ENCODE measurements at places on chromosomes 12 and 14. TPM values are rescaled to one million over a fixed set of nuclear protein-coding genes. Genes with fewer than 3 reads are reported as not detected.

DNA sequence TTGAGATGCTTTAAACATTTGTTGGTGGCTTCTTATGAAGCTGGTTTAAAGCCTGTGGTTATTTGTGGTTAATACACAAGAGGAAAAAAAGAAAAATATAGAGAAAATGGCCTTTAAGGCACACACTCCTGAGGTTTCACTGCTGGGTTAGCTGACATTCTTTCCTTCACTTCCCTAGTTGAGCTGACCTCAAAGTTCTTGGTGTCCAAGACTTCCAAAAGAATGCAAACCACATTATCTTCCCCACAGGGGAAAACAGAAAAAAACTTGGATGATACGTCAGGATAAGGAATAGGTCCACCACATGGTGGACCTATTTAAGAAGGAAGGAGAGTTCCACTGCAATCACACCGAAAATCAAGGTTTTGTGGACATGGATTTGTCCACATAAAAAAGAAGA lies 94.3 kb downstream of the SLC25A21 start:
- no peaks in the 10 kb centered on the region for H3K4me1 ChIP-seq
- no peak overlapping the region for H3K4me3 ChIP-seq
- H3K27ac ChIP-seq = no peak overlapping the region
- no peaks in the 10 kb centered on the region for H3K36me3 ChIP-seq
- H3K27me3 ChIP-seq = peaks cover 1% of the 10 kb centered on the region

DNA sequence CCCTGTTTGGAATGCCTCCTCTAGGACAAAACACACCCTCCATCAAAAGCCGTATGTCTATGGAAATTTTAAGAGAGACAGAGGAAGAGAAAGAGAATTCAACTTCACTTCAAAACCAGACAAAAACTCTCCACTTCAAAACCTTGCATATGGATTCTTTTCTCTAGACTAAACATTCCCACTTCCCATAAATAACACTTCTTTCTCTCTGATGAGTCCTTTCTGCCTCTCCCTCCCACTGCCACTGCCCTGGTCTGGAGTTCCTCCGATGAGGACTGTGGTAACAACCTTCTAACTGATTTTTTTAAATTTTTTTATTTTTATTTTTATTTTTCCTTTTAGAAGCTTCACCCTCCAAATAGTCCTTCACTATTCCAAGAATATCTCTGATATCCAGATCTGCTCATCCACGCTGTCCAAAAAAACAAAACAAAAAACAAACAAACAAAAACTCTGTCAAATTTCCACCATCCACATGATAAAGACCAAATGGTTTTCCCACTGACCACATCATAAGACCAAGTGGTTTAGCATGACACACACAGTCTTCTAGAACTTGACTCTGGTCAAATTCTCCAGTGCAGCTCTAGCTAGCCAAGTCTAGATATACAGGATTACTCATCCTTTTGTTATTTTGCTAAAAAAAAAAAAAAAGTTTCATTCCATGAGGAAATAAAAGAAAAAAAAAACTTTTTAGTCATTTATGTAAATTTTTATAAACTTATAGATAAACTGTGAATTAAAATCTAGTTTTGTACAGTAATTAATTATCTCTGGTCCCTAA lies 256.0 kb downstream of the PPFIA2 start:
- peaks cover 8% of the 10 kb centered on the region for H3K4me1 ChIP-seq
- no peaks in the 10 kb centered on the region for H3K36me3 ChIP-seq
- no peak for DNase-seq
- no peak overlapping the region for H3K27ac ChIP-seq
- H3K4me3 ChIP-seq = no peak overlapping the region

FGF23 gene
- not detected for total RNA-seq

DNA sequence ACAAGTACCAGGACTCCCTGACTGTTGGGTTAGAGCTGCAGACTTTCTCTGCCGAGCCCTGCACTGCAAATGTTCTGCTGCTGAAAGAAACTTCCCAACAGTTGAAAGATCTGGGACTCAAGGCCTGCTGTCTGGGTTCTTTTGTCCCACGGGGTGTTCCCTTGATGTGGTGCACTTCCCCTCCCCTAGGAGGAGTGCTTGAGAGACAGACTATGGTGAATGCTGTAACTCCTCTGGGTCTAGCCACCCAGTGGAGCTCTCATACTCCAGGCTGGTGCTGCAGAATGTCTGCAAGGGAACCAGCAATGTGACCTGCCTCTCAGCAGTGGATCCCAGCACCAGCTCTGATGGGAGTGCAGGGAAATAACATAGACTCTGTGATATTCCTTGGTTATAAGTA lies 129.2 kb upstream of the SLCO1B1 start:
- DNase-seq = no peak
- H3K4me3 ChIP-seq = no peak overlapping the region
- H3K27me3 ChIP-seq = no peaks in the 10 kb centered on the region

NRL gene
- 3.7 TPM for total RNA-seq

DNA sequence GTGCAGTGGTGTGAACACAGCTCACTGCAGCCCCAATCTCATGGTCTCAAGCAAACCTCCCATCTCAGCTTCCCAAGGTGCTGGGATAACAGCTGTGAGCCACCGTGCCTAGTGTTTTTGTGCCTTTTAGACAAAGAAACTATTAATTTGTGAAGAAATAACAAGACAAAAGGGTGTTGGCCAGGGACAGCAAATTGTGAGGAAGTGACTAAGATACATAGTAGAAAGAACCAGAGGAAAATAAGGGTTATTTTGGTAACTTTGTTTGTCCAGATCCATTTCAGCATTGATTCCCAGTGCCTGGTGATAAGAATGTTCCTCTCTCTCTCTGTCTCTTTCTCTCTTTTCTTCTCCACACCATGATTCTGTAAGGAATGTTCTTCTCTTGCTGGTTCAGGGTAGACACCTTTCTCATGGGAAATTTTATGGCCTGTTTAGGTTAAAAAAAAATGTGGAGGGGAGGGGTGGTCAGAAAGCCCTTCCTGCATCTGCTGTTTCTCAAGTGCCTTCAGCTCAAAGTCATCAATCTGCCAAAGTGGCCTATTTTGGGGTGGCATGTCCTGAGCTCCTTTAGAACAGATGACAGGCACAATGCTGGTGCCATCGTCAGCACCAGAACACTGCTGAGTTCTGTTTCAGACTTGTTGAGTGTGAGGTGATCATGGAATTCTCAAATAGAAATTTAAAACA lies 184.4 kb upstream of the EEA1 start:
- H3K27me3 ChIP-seq = peaks cover 5% of the 10 kb centered on the region
- DNase-seq = no peak
- H3K36me3 ChIP-seq = no peaks in the 10 kb centered on the region
- H3K4me1 ChIP-seq = no peaks in the 10 kb centered on the region

FAM186B gene
- not detected for total RNA-seq

PIP4K2C gene
- 27.5 TPM for total RNA-seq

GRCh38 chr14:104876251-104876699 lies 11.2 kb downstream of the CEP170B start:
- peaks cover 20% of the 10 kb centered on the region for H3K27me3 ChIP-seq
- H3K36me3 ChIP-seq = no peaks in the 10 kb centered on the region

DNA sequence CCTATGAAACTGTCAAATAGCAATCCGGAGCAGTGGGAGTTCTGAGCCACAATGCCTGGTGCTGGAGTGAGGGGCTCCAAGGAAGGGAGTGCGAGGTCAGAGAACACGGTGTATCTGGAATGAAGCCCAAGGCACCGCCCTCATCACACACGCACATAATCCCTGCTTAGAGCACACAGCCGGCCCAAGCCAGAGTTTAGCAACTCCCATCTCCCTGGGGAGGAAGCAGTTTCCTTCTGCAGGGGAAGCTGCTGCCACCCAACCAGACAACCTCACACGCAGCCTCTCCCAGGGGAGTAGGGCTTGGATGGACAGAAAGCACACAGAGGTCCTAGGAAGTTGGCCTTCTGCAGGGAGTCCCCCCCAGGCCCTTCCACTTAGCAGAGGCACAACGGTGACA lies 31.3 kb downstream of the ACTN1 start:
- no peak overlapping the region for H3K4me3 ChIP-seq
- H3K4me1 ChIP-seq = peaks cover 16% of the 10 kb centered on the region
- DNase-seq = no peak
- H3K27ac ChIP-seq = no peak overlapping the region

TMX1 gene
- 39.1 TPM for total RNA-seq

IL22 gene
- total RNA-seq = not detected

PIWIL1 gene
- total RNA-seq = not detected

HOXC4 gene
- total RNA-seq = not detected

- H3K36me3 ChIP-seq = no peaks in the 10 kb centered on the region
- H3K27me3 ChIP-seq = peaks cover 16% of the 10 kb centered on the region
- no peak for DNase-seq
- H3K27ac ChIP-seq = no peak overlapping the region
- no peak overlapping the region for H3K4me3 ChIP-seq
These were observed 1.1 kb upstream of the SOAT2 start for GRCh38 chr12:53101931-53102781.

MANSC4 gene
- total RNA-seq = not detected

DNA sequence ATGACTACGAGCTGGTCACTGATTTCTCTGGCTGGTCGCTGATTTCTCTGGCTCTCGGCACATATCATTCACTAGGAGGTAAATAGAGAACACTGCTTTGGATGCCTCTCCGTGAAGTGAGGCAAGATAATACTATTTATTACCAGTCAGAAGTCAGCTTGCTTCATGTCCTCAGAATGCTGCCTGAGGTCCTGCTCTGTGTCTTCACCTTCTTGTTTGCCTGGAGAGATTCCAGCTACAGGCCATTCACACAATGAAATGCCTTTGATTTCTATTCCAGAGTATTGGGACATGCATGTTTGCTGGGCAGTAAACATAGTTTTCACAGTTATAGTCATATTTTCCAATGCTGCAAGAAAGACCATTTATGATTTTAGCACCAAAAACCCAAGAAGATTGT lies 106.7 kb downstream of the AEBP2 start:
- no peak overlapping the region for H3K4me3 ChIP-seq
- H3K27me3 ChIP-seq = no peaks in the 10 kb centered on the region
- H3K27ac ChIP-seq = no peak overlapping the region
- H3K36me3 ChIP-seq = no peaks in the 10 kb centered on the region
- no peak for DNase-seq

DNA sequence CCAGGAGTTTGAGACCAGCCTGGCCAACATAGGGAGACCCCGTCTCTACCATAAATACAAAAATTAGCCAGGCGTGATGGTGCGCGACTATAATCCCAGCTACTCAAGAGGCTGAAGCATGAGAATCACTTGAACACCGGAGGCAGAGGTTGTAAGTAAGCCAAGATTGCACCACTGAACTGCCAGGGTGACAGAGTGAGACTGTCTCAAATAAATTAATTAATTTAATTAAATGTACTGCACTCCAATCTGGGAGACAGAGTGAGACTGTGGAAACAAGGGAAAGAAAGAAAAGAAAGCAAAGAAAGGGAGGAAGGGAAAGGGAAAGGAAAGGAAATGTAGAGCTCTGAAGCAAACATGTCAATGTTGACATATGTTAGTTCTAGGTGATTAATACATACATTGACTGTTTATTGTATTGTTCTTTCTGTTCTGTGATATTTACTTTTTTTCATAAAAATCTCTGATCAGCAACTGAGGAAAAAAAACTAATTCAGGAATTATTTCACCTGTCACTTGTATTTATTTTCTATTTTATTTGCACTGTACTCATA lies 99.6 kb downstream of the DENND5B start:
- DNase-seq = no peak
- H3K36me3 ChIP-seq = peaks cover 5% of the 10 kb centered on the region
- peaks cover 2% of the 10 kb centered on the region for H3K4me1 ChIP-seq

IKZF4 gene
- 24.1 TPM for total RNA-seq

DNA sequence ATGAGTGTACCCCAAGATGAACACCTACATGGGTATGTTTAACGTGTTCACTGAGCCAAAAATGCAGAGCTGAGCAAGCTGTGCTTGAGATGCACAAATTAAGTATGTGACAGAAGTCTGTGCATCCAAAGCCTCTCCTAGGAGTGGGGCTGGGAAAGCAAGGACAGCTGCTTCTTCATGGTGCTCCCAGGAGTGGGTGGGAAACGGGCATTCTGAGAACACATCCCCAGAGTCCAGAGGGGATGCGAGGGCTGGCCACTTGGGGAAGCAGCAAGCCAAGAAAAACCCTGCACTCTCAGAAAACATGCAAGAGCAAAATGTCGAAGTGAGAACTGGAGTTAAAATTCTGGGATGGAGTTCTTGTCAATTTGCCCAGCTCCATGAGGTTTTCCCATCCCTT lies 414.3 kb downstream of the BCAT1 start:
- no peaks in the 10 kb centered on the region for H3K36me3 ChIP-seq
- peak; percentile 73 for DNase-seq
- peak overlapping the region; percentile 79 for H3K4me3 ChIP-seq
- peaks cover 51% of the 10 kb centered on the region for H3K4me1 ChIP-seq
- peak overlapping the region; percentile 92 for H3K27ac ChIP-seq

DNA sequence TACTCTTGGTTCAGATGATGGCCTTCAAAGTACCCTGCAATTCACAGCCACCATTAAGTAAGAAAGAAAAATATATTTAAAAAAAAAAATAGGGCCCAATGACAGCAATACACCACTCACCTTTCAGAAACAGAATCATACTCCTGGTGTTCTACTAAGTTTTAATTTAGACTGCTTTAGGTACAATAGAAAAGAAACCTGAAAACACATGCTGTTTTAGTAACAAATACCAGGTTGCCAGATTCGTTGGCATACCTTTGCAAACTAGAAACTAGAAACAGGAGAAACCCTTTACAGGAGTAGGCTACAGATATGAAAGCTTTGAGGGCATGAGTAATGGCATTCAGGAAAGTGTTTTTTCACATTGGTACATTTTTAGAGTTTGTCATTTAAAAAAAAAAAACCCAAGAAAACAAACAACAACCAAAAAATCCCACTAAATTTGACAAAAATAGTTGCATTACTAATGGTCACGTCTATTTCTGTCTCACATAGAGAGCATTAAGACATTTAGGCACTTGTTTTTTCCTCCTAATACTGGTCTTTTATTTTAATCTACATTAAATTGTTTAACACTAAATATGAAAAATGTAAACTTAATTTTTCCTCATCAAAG lies 4.0 kb downstream of the SIX1 start:
- peak overlapping the region; percentile 95 for H3K4me3 ChIP-seq
- H3K27ac ChIP-seq = peak overlapping the region; percentile 72
- peaks cover 23% of the 10 kb centered on the region for H3K36me3 ChIP-seq

DNA sequence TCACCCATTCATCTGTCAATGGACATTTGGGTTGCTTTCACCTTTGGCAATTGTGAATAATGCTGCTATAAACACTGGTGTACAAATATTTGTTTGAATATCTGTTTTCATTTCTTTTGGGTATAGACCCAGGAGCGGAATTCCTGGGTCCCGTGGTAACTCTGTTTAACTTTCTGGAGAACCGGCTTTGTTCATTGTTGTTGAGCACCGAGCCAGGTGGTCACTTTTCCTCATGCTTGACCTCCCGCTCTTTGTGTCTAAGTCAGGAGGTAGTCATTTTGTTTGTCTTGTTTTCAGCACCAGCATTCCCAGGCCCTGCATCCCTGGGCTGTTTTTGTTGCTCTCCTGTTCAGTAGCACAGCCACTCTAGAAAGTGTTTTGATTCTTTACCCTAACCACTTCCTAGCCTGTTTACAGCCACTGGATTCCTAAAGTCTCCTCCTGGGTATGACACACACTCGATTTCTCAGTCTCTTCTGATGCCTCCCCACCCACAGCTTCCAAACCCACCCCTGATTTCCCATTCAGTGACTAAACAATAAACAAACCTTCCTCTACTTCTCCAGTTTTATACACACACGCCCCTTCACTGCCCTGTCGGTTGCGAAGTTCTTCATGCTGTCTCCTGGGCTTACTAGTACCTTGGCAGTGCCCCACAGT lies 37.9 kb downstream of the B4GALNT3 start:
- H3K4me3 ChIP-seq = no peak overlapping the region
- no peaks in the 10 kb centered on the region for H3K27me3 ChIP-seq
- no peaks in the 10 kb centered on the region for H3K36me3 ChIP-seq
- H3K4me1 ChIP-seq = peaks cover 2% of the 10 kb centered on the region
- no peak overlapping the region for H3K27ac ChIP-seq

GRCh38 chr12:45612044-45612794 lies 117.3 kb upstream of the ARID2 start:
- H3K27ac ChIP-seq = no peak overlapping the region
- peaks cover 5% of the 10 kb centered on the region for H3K27me3 ChIP-seq
- no peaks in the 10 kb centered on the region for H3K4me1 ChIP-seq
- H3K36me3 ChIP-seq = no peaks in the 10 kb centered on the region
